ENCODE measurements at places on chromosomes 7 and 10.

DNA sequence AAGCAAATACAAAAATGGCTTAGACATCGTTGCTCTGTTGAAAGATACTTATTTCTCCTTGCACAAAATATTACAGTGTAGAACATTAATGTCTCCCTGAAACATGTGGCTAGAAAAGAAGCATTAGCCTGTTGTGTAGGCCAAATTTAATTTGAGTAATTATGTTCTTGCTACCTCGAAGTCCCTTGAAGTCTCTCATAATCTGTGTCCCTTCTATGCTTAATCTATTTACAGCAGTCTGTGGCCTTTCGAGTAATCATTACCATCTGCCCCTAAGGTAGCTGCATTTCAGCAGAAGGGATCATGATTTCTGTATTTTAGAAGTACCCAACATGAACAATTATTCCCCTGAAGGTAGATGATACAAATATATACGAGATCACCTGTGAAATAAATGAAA lies 615.2 kb downstream of the GRM8 start:
- no peak for DNase-seq

- no peak for DNase-seq
These were observed 68.7 kb upstream of the OGDHL start for GRCh38 chr10:49830846-49831245.

GRCh38 chr7:920351-921070 lies 34.0 kb downstream of the ADAP1 start:
- no peak for DNase-seq

GRCh38 chr7:132450188-132450587 lies 126.1 kb downstream of the PLXNA4 start:
- no peak for DNase-seq

DNA sequence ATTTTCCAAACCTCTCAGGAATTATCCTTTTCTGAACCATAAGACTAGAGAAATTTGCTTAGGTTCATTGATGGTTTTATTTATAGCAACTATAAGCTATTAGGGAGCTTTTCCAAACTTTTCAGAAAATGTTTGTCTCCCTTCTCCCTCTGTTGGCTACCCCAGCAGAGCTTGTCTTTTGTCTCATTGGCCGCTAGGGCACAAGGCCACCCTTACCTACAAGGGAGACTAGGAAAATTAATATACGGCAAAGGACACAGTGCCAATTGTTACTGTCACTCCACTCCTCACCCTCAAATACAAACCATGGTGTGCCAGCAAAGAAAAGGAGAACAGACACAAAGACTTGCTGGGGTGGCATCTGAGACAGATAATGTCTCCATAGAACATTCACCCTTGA lies 471.4 kb downstream of the XPNPEP1 start:
- DNase-seq = no peak

- DNase-seq = peak; percentile 25
These were observed 482.2 kb upstream of the KLF6 start for GRCh38 chr10:4267086-4267773.

DNA sequence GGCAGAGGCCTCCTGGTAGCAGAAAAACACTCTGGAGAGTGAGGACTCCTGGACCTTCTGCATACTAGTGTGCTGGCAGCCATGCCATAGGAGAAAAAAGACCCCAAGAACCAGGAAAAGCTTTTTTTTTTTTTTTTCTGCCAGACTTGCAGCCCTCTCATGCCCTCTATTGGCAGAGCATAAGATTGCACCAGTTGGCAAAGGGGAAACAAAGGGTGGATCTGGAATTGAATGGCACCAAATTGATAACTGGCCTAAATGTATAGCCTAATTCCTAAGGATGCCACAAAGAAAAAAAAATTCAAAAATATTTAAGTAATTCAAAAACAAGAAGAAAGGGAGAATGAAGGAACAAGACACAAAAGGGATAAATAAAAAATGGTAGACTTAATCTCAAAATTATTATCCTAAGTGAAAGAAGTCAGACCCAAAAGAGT lies 112.5 kb upstream of the GHITM start:
- DNase-seq = no peak

GRCh38 chr7:142797391-142798377 lies 26.9 kb downstream of the PRSS2 start:
- no peak for DNase-seq

GRCh38 chr7:123126691-123127090 lies 73.1 kb downstream of the SLC13A1 start:
- DNase-seq = no peak

DNA sequence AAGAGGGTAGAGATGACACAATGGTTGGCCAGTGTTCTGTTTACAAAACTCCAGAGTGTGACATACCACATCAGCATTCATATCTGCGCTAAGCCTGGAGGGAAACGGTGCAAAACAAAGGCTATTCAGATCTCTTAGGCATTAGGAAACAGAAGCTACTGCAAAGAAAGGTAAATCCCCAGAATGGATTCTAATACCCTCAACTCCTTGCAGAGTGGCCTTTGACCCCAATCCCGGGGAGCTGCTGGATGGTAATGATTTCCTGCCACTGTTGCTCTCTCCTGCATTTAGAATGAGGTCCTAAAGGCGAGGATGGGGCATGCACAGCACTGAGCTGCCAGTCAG lies 65.2 kb downstream of the AOAH start:
- peak; percentile 75 for DNase-seq

DNA sequence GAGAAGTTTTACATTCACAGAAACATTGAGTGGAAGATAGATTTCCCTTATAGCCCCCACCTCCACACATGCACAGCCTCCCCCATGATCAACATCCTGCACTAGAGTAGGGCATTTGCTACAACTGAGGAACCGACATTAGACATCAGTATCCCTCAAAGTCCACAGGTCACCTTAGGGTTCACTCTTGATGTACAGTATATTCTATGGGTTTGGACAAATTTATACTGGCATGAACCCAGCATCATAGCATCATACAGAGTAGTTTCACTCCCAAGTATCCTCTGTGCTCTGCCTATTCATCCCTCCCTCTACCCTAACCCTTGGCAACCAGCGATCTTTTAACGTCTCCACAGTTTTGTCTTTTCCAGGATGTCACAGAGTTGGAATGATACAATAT lies 64.4 kb downstream of the VSTM4 start:
- peak; percentile 6 for DNase-seq

- DNase-seq = peak; percentile 54
These were observed 66.4 kb downstream of the MGAM2 start for GRCh38 chr7:142177869-142178268.

GRCh38 chr7:42145539-42145938 lies 91.5 kb downstream of the GLI3 start:
- DNase-seq = no peak

- no peak for DNase-seq
These were observed 141.3 kb downstream of the GNAT3 start for GRCh38 chr7:80370587-80370986.

GRCh38 chr7:93890464-93891068 lies at the start of gene TFPI2:
Gene TFPI2, minus strand, starts transcription at chr7:93890753. Its CDS starts 75 bp downstream, at chr7:93890678.
- DNase-seq = peak; percentile 58

DNA sequence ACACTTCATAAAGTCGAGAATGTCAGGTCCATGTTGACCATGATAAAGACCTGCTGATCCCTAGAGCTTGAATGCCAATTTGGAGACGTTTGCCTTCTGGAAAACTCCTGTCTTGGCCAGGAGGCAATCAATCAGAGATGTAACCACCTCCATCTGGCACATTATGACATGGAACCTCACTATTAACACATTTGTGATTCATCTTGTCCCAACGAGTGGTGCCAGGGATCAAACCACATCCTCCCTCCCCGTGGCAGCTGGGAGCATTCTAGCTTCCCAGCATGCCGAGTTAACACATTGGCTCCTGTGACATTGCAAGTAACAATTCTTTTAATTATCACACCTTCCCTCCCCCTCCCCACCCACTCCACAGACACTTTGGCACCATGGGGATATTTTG lies 84.0 kb upstream of the PPP1R17 start:
- DNase-seq = no peak

- DNase-seq = no peak
These were observed 11.0 kb upstream of the ZNF22 start for GRCh38 chr10:44989597-44990301.

- DNase-seq = peak; percentile 83
These were observed 92.2 kb upstream of the LAMB4 start for GRCh38 chr7:108222236-108222892.

DNA sequence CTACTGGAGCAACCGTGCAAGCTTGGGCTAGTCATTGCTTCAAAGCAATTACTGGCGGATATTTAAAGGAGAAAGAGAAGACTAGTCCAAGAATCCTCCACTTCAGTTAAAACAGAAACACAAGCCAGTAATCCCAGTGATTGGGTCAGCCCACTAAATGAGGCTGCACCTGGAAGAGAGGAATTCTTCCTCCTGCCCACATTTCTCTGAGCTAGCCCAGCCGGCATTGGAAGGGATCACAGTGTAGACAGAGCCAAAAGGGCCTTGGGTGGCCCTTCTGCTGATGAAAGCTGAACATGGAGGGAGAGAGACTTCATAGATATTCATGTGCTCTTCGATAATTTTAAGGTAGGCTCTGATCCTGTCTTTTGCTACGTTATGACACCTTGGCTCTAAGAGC lies 228.4 kb downstream of the KIAA1217 start:
- no peak for DNase-seq

GRCh38 chr10:48934672-48935501 lies 4.8 kb downstream of the LRRC18 start:
- peak; percentile 33 for DNase-seq

- DNase-seq = no peak
These were observed 11.4 kb upstream of the ZKSCAN1 start for GRCh38 chr7:100003711-100004661.

DNA sequence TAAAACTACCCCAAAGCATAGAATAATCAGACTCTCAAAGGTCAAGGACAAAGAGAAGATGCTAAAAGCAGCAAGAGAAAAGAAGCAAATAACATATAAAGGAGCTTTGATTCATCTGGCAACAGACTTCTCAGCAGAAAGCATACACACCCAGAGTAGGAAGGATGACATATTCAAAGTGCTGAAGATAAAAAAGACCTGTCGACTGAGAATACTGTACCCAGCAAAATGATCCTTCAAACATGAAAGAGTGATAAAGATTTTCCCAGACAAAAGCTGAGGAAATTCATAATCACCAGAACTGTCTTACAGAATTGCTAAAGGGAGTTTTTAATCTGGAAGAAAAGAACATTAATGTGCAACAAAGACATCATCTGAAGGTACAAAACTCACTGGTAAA lies 14.9 kb downstream of the KCNK18 start:
- DNase-seq = no peak

DNA sequence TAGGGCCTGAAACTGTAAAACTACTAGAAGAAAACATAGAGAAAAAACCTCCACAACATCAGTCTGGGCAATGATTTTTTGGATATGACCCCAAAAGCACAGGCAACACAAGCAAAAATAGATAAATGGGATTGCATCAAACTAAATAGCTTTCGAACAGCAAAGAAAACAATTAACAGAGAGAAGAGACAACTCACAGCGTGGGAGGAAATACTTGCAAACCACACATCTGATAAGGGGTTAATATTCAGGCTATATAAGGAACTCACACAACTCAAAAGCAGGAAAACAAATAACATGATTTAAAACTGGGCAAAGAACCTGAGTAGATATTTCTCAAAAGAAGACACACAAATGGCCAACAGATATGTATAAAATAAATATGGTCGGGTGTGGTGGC lies 7.7 kb upstream of the GSTK1 start:
- peak; percentile 32 for DNase-seq

- no peak for DNase-seq
These were observed 293.9 kb downstream of the TNS3 start for GRCh38 chr7:47288060-47288459.

DNA sequence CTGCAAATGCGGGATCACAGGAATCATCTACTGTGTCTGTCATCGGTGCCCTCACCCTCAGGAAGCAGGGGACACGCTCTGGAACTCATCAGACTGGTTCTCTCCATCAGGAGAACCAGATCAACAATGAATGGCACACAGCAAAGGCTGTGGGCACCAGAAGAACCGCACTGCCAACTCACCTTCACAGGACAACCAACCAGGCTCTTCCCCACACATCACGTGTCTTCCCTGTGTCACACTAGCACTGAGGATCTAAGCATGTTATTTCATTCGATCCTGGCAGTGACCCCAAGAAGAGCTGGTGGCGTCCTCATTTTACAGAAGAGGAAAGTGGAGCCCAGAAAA lies 106.1 kb downstream of the TNS3 start:
- no peak for DNase-seq

GRCh38 chr7:124171068-124171467 lies 138.2 kb upstream of the TMEM229A start:
- peak; percentile 21 for DNase-seq

- DNase-seq = no peak
These were observed 59.3 kb downstream of the CREB3L2 start for GRCh38 chr7:137942484-137943115.

DNA sequence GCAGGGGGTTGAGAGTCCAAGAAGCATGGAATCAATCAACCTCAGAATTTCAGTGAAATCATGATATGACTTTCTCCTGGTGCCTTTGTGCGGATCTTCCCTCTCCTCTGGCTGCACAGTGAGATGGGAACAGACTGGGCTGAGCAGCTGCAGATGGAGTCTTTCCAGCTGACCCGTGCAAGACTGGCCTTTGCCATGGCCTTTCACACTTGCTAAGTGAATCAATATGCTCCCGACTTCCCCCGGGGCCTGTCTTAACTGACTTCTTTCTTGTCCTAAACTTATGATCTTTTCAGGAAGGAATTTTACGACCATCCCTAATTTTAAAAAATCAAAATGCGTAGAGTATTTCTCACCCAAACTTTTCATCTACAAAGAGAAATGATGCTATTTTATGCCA lies 469.9 kb downstream of the GALNT17 start:
- DNase-seq = no peak

DNA sequence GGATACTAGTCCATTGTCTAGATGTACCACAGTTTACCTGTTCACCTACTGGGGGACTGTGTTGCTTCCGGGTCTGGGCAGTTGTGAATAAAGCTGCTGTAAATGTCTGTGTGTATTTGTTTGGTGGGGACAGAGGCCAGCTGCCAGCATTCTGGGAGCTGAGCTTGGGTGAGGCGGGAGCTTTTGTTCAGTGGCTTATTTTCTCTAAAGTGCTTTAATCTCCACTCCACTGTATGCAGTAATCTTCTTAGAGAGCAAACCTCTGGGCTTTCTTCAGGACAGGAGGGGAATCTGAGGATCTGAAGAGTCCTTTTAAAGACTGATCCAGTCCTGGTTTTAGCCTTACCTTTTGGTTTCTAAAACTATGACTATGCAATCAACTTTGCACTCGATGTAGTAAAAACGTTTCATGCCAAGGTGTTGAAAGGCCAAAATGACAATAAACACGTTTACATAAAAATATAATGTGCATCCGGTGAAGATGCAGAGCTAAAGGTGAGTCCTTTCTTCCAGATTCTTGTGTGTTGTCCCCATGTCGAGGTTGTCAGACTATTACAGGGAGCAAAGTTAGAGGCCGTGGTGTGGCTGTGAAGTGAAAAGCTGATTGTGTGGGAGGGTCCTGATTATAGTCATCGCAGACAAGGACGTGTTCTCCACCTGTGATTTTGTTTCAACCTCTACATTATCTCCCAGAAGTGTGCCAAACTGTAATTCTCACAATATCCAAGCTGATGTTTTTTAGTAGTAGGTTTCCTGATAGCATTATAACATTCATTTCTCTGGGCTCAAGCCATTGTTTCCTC lies 279.8 kb downstream of the CAMK1D start:
- no peak for DNase-seq

- no peak for DNase-seq
These were observed 171.8 kb downstream of the SEMA3D start for GRCh38 chr7:85014936-85015660.

- DNase-seq = no peak
These were observed 624.7 kb downstream of the KCNMA1 start for GRCh38 chr10:77012812-77013500.

All from fibroblast of skin of back (primary cell).